Left ventricle myocardium inferior (tissue), 1 donor: ENCODE measurements at places on chromosomes 3 and 15.

- no peak for DNase-seq
Measured at GRCh38 chr15:60961541-60962485, 267.3 kb downstream of the RORA start.

- no peak for DNase-seq
Measured at GRCh38 chr3:37262816-37263393, 88.5 kb upstream of the LRRFIP2 start.

GRCh38 chr15:101288905-101289513 lies 6.0 kb downstream of the SNRPA1 start:
- no peak for DNase-seq

- no peak for DNase-seq
Measured at GRCh38 chr3:159761848-159762635, 226.6 kb upstream of the IL12A start.

DNA sequence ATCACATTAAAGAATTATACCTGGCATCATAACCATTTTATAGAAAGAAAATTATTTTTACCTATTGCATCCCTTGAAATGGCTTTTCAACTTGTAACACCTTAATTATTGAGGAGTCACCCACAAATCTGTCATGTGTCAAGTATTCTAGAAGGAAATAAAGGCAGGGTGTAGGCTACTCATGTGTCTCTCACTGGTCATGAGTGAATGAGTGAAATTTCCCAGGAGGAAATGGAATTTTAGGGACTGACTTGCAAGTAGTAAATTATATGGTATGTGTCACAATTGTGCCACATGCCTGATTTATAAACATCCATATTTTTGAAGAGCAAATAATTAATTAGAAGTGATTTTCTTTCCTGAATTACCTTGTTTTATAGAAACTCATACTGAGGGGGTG lies 310.5 kb upstream of the ADAMTS9 start:
- DNase-seq: no peak

DNA sequence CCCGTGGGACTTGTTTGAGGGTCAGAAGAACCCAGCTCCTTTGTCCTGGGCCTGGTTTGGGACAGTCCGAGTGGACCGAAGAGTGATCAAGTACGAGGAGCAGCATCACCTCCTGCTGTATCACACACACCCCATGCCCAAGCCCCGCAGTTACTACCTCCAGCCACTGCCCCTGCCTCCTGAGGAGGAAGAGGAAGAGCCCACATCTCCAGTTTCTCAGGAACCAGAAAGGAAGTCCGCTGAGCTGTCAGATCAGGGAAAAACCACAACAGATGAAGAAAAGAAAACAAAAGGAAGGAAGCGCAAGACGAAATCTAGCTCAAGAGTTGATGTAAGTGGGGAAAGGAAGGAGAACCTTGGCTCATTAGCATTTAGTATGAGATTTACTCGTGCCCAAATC lies 3.3 kb upstream of the P2RY12 start:
- no peak for DNase-seq

GRCh38 chr3:40623567-40623966 lies 98.8 kb downstream of the ZNF621 start:
- DNase-seq: no peak

GRCh38 chr3:67524046-67524445 lies 130.4 kb downstream of the SUCLG2 start:
- no peak for DNase-seq

- no peak for DNase-seq
Measured at GRCh38 chr15:63198371-63199250, 9.2 kb downstream of the RAB8B start.

DNA sequence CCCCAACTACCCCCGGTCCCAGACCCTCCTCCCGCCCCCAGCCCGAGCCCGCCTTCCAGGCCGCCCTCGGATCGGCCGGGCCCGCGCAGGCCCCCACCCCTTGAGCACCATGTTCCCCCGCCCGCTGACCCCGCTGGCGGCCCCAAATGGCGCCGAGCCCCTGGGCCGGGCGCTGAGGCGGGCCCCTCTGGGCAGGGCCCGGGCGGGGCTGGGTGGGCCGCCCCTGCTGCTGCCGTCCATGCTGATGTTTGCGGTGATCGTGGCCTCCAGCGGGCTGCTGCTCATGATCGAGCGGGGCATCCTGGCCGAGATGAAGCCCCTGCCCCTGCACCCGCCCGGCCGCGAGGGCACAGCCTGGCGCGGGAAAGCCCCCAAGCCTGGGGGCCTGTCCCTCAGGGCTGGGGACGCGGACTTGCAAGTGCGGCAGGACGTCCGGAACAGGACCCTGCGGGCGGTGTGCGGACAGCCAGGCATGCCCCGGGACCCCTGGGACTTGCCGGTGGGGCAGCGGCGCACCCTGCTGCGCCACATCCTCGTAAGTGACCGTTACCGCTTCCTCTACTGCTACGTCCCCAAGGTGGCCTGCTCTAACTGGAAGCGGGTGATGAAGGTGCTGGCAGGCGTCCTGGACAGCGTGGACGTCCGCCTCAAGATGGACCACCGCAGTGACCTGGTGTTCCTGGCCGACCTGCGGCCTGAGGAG lies 472 bp downstream of the CHST14 start:
- DNase-seq: peak; percentile 30

DNA sequence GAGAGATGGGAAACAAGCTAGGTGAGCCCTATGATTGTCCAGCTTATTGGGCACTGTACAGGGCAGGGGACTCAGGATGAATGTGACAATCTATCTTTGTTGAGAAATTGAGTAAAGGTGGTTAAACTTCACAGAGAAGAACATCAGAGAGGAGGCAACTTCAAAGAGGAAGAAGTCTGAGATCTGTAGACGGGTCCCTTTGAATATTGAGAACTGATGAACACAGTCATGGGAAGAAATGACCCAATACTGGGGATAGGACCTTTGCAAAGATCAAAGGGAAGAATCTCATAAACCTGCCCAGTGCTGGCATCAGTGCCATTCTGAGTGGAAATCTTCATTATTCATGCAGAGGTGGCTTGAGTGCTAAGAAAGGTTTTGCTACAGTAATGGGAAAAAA lies 569.7 kb upstream of the KCNMB2 start:
- DNase-seq: no peak

GRCh38 chr15:66838671-66839239 lies 136.7 kb downstream of the SMAD6 start:
- no peak for DNase-seq

DNA sequence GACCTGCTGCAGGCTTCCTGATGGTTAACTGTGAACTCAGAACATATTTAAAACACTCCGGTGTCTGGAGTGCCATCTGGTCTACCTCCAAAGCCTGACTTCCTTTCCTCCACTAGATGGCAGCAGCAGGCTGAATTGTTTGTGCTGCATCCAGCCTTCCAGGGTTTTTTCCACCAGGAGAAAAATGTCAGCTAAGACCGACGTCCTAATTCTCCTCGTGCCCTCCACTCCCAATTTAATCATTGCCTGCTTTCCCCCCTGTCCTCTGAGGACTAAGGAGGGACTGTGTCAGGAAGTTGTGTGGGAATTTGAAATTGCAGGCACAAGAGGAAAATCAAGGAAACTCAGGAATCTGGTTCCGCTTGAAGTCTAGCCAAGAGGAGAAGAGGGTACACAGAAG lies 165.2 kb upstream of the UMPS start:
- DNase-seq: peak; percentile 57

DNA sequence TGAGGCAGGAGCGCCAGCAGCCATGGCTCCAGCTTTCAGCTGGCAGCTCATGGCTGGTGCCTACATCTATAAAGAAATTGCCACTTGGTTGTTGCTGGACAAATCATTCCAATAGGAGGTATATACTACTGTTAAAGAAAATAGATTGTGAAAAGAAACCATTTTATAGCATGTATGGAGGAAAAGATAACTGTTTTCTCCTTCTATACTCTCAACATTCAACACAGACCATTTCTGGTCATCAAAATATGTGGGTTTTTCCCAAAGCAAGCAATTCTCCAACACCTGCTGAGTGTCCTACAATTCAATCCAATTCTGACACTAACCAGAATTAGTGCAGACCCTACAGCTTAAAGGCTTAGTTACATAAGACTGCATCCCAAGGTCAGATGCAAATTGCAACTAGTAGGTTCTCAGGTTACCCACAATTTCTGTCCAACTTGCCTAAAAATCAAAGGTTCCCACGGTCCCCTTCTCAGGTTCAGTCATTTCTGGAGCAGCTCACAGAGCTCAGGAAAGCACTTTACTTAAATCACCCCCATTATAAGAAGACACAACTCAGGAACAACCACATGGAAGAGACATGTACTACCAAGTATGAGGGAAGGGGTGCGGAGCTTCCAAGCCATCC lies 42.4 kb upstream of the STRIT1 start:
- no peak for DNase-seq

DNA sequence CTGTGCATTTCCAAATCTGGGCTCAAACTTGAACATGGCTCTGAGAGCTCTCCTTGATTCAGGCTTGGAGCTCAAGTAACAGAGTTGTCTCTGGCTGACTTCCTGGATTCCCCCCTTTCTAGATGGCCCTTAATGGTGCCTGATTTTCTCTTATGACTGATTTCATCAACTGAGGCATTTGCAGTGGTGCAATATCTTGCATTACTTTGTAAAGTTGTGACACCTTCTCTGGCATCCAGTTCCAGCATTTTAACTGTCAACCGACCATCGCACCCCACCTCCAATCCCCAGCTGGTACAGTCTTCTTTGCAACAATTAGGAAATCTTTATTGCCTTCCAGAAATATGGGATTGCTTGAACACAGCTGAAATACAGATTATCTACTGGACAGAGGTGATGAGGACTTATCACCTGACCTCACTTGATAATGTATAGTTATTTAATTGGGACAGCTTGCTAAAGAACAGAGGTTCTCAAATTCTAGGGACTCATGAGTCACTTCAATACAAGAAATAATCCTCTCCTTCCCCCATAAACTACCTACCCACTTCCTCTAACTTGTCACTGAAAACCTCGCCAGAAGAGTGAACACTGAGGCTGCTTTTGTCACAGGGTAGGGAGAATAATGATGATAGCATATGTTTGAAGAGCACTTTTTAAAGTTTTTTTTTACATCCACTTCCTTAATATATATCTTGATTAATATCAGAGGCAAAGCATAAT lies 41.8 kb downstream of the FILIP1L start:
- DNase-seq: no peak

DNA sequence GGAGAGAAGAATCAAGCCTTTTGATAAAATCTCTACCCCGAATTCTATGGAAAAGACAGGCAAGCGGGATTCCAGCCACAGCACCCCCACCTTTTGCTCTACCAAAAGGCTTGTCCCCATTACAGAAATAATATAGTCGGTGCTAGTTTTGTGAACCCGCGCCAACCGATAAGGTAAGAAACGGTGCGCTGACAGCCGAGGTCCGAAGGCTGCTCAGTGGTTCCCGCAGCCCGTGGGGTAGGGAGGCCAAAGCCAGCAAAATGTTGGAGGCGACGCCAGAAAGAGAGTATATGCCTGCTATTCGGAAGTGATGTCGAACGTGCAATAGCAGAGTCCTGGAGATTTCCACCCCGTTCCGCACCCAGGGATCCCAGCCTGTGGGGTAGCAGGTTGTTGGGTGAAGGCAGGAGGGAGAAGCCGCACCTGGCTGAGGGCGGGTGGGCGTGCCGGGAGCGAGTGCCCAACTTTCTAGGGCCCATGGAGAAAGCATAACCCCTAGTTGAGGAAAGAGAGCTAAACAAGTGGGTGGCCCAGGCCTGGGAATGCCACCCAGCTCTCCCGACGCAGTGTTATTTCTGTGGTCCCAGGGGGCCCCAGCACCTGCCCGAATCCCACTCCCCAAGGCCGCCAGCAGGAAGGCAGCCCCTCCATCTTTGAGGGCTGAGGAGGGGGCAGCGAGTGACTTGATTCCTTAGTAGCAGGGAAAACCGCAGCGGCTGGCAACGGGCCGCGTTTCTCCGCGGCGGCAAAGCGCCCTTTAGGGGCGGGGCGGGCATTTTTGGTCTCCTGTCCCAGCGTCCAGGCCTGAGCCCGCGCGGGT lies 7.9 kb upstream of the SOX2 start:
- no peak for DNase-seq

DNA sequence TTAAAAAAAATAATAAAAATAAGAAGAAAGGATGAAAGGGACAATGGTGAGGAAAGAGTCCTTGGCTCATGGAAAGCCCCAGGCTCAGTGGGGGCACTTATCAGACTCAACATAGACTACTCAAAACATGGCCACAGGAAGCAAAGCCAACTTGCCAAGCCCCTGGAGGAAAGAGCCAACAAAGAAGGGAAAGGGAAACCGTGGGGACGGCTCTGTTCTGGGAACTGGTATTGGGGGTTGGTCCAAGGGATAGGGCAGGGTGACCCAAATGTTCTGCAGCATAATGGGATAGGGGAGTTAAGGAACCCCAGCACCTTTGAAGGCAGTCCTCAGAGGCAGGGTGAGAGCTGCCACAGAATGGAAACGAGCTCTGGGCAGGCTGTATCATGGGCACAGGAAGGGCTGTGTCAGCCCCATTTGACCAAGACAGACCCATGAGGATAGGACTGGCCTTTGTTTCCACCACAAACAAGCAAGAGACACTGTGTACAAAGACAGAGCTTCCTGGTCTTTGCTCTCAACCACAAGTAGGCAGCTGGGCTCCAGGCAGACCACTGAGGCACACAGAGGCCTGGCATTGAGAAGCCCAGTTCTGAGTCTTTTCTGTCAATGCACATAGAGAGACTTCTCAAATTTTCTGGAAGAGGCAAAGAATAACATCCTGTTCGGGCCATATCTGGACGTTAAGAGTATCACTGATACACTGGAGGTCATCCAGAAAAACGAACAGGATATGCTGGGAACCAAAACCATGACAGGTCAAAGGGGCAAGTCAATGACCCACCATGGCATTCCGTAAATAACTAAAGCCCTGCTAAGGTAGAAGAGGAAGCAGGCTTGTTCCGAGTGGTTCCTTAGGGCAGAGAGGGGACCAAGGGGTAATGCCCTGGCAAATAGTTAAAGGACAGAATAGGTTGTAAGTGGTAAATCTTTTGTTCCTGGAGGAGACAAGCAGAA lies 10.6 kb upstream of the SEMA7A start:
- no peak for DNase-seq

- DNase-seq: no peak
Measured at GRCh38 chr3:124347418-124347817, 355.5 kb upstream of the ROPN1 start.

DNA sequence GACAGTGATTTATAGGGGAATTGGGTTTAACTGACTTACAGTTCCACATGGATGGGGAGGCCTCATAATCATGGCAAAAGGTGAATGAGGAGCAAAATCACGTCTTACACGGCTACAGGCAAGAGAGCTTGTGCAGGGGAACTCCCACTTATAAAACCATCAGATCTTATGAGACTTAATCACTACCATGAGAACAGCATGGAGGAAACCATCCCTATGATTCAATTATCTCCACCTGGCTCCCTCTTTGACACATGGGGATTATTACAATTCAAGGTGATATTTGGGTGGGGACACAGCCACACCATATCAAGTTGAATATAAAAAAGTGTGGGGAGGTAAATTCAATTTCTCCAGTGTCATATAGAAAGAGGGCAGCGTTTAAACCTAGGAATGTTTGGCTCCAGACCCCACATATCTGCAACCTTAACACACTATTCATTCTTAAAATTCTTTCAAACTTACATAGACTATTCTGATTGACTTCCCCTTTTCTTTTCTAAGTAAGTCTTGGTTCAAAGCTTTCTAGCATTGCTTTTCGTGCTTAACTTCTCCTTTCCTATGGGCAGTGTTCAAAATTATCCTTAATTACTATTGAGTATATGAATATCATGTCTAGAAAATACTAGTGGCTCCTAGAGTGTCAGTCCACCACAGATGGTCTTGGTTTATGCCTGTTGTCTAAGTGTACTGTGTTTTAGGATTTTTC lies 446.7 kb upstream of the GBE1 start:
- no peak for DNase-seq

GRCh38 chr3:122947196-122947595 lies 80.4 kb downstream of the SEMA5B start:
- no peak for DNase-seq

GRCh38 chr3:68941055-68941454 lies 8.7 kb upstream of the TAFA4 start:
- no peak for DNase-seq

GRCh38 chr3:162897291-162897690 lies 1400.7 kb downstream of the OTOL1 start:
- no peak for DNase-seq
